ENCODE measurements at places on chromosomes 4 and X.

GRCh38 chr4:72663828-72664227 is 94.8 kb upstream of the ADAMTS3 start:
- DNase-seq, result no peak

DNA sequence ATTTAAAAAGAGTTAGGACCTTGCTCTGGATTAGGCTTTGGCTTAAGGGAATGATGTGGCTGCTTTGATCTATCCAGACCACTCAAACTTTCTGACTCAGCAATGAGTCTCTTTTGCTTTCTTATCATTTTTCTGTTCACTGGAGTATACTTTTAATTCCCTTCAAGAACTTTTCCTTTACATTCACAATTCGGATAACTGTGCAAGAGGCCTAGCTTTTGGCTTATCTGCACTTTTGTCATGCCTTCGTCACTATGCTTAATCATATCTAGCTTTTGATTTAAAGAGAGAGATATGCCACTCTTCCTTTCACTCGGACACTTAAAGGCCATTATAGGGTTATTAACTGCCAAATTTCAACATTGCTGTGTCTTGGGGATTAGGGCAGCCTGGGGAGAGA is 147.9 kb downstream of the DCHS2 start:
- DNase-seq, result no peak

DNA sequence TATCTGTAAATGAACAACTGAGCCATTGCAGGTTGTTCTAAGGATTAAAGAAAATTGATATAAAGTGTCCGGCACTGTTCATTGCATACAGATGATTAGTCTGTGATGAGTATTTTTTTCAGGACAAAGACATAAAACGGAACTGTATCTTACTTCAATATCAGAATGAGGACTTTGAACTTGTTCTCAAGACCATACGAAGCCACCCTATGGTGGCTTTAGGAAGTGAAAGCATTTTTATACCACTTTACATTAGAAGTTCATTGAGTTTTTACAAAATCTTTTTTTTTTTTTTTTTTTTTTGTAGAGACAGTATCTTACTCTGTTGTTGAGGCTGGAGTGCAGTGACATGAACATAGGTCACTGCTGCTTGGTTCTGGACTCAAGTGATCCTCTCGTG is 45.2 kb upstream of the TRIM2 start:
- no peak for DNase-seq

- DNase-seq, result no peak
Observed at GRCh38 chr4:86033171-86033570, 326.7 kb downstream of the MAPK10 start.

GRCh38 chr4:173520921-173521466 is 9.0 kb downstream of the HAND2 start:
- no peak for DNase-seq

DNA sequence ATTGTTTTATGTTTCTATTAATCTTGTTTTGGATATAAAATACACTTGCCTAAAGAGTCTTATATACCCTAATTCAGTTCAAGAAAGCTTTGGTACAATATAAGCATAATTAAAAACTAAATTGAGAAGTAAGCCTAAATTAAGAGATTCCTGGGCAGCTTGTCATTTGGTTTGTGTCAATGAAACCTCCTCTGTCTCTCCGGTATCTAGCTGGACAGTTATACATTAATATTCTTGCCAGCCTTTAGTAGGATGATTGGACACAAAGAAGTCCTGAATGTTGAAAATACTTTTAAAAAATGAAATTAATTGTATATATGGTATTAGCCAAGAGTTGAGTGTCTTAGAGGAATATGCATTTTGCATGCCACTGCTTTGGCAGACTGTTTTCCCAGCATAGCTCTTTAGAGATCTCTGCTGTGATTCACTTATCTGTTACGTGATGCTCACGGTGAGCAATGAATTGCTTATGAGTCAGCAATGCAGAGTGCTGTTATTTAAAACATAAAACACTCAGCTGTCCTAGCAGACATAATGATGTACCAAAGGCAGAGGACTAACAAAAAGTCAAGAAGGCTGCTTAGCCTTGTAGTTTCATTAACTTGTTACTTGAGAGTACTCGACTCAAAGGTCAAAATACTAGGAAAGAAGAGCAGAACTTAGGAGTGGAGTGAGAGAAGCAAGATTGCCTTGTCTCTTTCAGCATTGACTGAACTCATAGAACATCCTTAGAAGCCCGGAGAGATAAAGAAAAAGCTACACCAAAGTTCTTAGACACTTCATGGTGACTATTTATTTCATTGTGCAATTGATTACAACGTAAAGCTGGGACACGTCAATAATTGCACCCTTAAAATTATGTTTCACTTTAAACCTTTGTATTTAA is 1296.1 kb upstream of the PCDH7 start:
- DNase-seq, result no peak

DNA sequence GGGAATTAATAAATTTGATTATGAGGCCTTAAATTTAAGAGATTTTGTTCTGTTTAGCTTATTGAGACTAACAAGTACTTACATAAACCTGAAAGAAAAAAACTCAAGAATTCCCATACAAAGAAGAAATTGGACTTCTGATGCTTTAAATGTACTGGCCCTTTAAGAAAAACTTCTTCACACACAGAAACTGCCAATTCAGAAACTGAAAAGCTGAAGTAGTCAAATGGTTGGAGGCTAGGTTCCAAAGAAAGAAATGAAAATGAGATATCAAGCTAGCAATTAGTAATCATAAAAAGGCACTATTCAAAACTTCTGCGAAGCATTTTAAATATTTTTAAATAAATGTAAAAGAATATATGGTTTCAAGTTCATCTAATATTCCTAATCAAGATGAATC is 151.3 kb downstream of the THOC2 start:
- no peak for DNase-seq

- DNase-seq, result no peak
Observed at GRCh38 chr4:107792711-107793110, 32.0 kb upstream of the SGMS2 start.

GRCh38 chr4:122379239-122379638 is 428 bp downstream of the ADAD1 start:
- no peak for DNase-seq

DNA sequence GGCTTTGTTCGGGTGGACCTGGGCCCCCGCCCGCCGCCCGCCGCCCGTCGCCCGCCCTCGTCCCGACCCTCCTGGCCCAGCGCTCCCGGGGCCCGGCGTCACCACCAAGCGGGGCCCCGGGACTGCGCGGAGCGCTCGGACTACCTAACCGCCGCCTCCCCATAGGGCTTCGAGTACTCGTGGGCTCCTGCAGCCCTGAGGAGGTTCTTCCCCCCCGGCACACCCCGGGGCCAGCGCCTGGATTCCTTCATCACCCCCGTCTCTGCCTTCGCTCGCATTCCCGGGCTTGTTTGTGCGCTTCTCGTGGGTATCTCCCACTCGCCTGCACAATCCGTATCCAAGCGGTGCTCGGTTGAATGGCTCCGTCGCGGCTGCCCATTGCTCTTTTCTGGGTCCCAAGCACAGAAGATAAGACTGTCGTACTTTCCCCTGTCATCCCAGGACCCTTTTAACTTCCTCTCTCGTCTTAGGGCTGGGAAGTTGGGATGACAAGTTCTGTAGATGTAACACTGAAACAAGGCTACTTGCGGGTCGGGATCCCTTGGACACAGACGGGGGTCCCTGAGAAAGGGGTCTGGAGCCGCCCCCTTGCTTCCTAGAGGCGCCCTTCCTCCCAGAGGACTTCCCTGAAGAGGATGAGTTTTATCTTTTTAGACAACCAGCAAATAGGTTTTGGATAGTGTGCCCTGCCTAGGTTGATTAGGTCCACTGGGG is 565 bp downstream of the MOB1B start:
- DNase-seq, result no peak

- DNase-seq, result no peak
Observed at GRCh38 chr4:5144384-5144783, 93.1 kb downstream of the STK32B start.

All from endothelial cell (in vitro differentiated cells).